Mucosa of gallbladder (tissue), 1 donor: ENCODE measurements at places on chromosomes 2 and 18.

GRCh38 chr2:218975060-218975777 lies 9.8 kb downstream of the FEV start:
- DNase-seq = no peak

DNA sequence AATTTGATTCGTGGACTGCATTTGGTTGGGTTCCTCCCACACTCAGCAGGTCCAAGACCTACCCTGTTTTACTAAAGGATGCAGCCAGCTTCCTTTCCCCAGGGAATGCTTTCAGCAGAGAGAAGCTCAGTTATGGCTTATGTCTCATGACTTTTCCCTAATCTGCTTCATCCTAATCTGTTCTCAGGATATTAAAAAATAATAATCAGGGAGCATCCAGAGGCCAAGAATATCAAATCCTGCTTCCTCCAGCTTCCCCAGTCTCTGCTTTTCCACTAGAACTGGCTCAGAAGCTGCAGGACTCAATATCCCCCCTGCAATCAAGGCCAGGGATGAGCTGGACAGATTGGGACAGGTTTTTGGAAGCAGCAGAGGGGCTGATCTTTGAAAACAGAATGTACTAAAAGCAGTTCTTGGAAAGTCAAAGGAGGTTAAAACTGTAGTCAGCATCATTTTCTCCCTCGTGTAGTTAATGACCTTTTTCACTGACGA lies 326.9 kb upstream of the TNP1 start:
- peak; percentile 21 for DNase-seq

GRCh38 chr2:85584354-85584856 lies at the start of gene VAMP5:
Gene VAMP5 (plus strand): TSS chr2:85584431. CDS start chr2:85584491, 60 bp downstream.
- DNase-seq = peak; percentile 37

- DNase-seq = no peak
These were observed 62.3 kb upstream of the KLHL29 start for GRCh38 chr2:23322567-23323197.

- DNase-seq = no peak
These were observed 163.8 kb upstream of the EPB41L3 start for GRCh38 chr18:5707586-5707985.

GRCh38 chr18:58584200-58585127 lies 44.4 kb downstream of the ALPK2 start:
- no peak for DNase-seq

GRCh38 chr2:214533541-214533940 lies 122.7 kb downstream of the VWC2L start:
- no peak for DNase-seq

DNA sequence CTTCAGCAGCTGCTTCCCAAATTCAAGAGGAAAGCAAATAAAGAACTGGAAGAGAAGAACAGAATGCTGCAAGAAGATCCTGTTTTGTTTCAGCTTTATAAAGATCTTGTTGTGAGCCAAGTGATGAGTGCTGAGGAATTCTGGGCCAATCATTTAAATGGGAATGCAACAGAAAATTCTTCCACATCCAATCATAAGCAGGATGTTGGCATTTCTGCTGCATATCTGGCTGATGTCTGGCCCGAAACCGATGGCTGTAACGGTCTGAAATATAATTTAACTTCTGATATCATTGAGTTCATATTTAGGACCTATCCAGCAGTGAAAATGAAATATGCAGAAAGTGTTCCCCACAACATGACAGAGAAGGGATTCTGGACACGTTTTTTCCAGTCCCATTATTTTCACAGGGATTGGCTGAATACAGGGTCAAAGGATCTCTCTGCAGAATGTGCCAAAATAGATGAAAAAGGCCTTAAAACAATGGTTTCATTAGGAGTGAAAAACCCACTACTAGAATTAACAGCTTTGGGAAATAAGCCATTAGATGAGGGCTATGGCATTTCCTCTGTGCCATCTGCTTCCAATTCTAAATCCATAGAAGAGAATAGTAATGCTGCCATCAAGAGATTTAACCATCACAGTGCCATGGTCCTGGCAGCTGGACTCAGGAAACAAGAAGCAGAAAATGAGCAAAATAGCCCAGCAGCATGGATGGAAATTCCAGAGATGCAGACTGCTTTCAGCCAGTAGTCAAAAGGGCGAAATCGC lies 175.6 kb downstream of the MC4R start:
- no peak for DNase-seq

DNA sequence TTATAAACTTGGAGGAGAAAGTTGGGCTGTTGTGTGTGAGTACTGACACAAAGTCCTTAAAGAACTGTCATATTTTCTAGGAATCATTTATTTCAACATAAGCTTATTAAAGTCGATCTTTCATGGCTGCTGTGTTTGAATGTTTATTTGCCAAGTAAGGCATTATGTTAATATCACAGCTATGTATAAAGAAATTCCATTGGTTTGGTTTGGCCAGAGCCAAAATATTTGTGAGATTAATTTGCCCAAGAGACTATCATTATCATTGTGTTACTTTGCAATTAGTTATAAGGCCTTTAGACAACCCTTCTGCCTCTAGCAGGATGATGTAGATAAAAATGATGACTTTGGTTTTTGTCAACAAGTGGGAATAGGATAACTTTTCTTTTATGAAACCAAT lies 240.6 kb upstream of the NT5C1B start:
- DNase-seq = no peak

DNA sequence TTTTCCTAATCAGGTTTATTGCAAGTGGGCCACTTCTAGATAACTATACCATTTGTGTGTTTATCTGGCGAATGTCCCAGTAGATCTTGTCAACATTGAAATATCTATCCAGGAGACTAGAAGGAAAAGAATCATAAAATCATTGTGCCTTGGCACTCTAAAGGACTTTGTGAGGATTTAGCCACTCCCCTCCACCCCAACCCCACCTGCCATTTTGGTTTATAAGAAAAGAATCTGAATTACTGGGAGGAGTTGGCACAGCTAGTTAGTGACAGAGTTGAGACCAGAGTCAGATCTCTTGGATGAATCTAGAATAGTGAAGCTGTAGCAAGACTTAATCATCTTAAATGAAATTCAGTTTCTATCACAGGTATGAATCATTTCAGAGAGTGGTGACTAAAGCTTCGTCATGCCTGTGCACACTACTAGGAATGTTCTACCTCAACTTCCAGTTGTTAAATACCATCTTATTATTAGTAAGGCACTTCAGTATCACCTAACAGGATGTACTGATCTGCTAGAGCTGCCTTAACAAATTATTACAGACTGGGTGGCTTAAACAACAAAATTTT lies 212.7 kb upstream of the SLC14A2 start:
- DNase-seq = no peak

DNA sequence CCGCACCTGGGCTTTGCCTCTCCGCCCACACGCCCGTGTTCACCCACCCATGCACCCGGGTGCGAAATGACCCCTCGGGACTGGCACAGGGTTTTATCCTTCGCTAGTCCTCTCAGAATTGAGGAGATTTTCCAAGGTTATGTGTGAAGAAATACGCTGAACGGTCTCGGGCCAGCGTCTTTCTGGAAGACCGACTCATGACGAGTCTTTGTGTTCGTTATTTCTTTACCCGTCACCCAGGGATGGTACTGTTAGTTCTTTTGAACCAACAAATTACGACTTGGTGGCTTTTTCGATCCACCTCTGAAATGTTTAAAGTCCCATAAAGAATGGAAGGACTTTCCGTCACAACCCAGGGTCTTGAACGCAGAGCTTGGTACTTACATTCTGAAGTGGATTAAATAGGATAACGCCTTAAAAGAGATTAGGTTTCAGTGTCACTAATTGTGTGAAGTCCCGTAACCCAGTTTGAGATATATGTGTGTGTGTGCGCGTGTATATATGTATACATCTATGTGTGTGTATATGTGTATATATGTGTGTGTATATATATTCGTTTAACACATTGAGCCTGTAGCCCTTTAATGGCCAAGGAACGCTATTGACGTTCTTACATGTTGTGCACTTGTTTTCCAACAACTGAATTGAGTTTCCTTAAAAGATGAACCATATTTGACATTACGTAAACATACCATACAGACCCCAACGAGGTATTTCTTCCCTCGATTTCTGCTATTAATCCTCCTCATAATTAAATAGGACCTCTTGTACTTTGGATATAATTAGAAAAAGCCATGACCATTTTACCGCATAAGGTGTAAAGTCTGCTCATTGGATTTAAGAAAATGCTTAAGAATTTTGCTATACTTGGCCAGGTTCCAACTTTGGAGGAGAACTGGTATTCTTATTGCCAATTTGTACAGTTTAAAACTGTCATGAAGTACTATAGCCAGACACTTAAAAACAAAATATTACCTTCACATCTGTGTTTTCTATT lies 889 bp downstream of the ZC3H15 start:
- DNase-seq = no peak

GRCh38 chr2:7013471-7014160 lies 96.4 kb downstream of the RNF144A start:
- DNase-seq = no peak

GRCh38 chr2:140359056-140359771 lies 1579.0 kb upstream of the NXPH2 start:
- DNase-seq = no peak

- DNase-seq = no peak
These were observed 32.8 kb upstream of the TMEM178A start for GRCh38 chr2:39632876-39633275.

- peak; percentile 81 for DNase-seq
These were observed at the start of gene CSRNP3 for GRCh38 chr2:165469417-165469816. Gene CSRNP3 (plus strand): TSS chr2:165469698. CDS start chr2:165595066, 125,368 bp downstream.

DNA sequence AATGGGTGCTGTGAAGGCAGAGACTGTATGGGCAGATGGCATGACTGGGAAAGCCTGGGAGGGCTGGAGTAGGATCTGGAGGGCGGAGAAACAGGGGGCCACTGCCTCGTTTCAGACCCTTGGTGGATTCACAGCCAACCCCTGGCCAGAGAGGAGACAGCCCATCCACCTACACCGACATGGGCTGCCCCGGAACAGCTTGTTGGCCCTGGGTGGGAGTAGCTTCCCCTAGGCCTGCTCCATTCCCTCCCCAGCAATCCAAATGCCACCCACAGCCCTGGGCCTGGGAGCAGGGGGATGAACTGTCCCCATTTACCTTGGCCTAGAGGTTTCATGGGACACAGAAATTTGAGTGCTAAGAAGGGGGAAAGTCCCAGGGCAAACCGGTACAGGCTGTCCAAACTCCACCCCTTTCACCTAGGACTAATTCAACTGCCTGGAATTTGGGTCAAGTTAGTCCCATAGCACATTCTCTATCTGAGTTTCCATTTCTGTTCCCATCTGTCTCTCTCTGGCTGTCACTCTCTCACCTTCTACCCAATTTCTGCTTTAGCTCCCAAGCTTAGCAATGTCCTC lies 37.0 kb downstream of the LBH start:
- no peak for DNase-seq

DNA sequence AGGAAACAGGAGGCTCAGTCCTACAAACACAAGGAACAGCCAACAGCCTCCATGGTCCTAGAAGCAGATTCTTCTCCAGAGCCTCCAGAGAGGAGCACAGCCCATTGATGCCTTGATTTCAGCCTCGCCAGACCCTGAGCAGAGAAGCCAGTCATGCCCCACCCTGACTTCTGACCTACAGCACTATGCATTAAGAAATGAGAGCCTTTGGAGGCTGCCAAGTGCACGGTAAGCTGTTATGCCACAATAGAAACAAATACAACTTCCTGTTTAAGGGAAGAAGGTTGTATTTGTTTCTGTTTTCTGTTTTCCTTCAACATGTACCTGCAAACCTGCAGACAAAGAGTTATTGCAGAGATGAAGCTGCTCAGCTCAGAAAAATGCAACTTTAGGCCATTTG lies 181.3 kb upstream of the AGAP1 start:
- DNase-seq = no peak

- DNase-seq = no peak
These were observed 209.3 kb downstream of the EIPR1 start for GRCh38 chr2:3168230-3168891.

GRCh38 chr2:86480105-86480504 lies 38.9 kb downstream of the KDM3A start:
- peak; percentile 16 for DNase-seq
